ENCODE measurements at places on chromosomes 7 and 10.

DNA sequence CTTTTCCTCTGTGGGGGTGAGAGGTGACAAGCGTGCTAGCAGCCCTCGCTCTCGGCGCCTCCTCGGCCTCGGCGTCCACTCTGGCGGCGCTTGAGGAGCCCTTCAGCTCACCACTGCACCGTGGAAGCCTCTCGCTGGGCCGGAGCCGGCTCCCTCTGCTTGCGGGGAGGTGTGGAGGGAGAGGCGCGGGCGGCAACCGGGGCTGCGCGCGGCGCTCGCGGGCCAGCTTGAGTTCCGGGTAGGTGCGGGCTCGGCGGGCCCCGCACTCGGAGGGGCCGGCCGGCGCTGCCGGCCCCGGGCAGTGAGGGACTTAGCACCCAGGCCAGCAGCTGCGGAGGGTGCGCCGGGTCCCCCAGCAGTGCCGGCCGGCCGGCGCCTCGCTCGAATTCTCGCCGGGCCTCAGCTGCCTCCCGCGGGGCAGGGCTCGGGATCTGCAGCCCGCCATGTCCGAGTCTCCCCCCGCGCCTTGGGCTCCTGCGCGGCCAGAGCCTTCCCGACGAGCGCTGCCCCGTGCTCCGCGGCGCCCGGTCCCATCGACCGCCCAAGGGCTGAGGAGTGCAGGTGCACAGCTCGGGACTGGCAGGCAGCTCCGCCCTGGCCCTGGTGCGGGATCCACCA, 352.8 kb upstream of the PODXL start:
- DNase-seq = no peak

GRCh38 chr7:12921751-12922345, 234.4 kb downstream of the ARL4A start:
- no peak for DNase-seq

DNA sequence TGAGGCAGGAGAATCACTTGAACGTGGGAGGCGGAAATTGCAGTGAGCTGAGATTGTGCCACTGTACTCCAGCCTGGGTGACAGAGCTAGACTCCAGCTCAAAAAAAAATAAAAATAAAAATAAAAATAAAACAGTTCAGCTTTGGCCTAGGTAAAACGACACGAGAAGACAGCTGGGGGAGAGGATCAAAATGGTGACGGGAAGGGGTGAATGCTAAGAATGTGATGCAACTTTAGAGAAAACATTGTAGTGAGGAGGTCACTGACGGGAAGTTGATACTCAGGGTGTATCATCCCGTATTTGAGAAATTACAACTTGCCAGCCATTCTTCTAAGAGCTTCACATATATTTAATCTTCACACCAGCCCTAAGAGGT, 1.1 kb downstream of the NDST2 start:
- DNase-seq = no peak

GRCh38 chr10:15585303-15585715, 134.4 kb downstream of the ITGA8 start:
- DNase-seq = peak; percentile 27

GRCh38 chr10:117736655-117737054, 194.1 kb downstream of the EMX2 start:
- no peak for DNase-seq

DNA sequence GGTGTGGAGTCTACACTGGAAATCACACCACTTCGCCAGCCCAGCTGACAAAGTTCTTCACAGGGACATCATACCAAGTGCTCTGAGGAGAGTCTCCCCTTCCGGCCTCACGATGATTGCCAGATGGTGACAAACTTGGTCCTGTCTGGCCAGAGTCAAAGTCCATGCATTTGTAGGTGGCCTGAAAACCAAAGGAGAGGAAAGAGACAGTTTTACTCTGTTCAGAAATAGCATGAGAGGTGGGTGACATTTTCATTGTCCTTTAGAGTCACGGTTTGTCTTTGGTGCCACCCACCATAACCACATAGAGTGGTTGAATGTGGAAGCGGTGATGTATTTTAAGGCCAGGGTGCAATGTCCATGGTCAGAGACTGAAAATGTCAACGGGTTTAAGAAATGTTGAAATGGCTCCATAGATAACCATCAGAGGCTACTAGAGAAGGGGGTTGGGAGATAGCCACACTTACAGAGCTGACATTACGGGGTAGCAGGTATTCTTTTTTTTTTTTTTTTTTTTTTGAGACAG, 33.0 kb downstream of the BTBD16 start:
- no peak for DNase-seq

DNA sequence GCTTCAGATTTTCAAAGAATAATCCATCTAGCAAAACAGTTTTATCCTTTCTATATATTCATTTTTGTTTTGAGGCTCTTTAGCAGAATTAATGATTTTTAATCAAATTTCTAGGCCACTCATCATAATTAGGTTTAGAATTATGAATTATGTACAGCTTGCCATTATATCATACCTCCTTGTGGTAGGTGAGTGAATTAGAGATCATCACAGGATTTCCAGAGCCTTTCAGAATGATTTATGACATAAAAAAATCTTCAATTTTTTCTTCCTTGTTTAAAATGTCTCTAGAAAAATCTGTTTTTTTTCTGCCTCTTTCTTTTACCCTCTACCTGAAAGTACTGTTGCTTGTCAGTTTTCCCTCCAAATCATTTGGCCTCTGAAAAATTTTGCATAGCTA, 433.3 kb downstream of the LRMDA start:
- no peak for DNase-seq

GRCh38 chr7:33044401-33044718, 18.2 kb downstream of the NT5C3A start:
- no peak for DNase-seq

DNA sequence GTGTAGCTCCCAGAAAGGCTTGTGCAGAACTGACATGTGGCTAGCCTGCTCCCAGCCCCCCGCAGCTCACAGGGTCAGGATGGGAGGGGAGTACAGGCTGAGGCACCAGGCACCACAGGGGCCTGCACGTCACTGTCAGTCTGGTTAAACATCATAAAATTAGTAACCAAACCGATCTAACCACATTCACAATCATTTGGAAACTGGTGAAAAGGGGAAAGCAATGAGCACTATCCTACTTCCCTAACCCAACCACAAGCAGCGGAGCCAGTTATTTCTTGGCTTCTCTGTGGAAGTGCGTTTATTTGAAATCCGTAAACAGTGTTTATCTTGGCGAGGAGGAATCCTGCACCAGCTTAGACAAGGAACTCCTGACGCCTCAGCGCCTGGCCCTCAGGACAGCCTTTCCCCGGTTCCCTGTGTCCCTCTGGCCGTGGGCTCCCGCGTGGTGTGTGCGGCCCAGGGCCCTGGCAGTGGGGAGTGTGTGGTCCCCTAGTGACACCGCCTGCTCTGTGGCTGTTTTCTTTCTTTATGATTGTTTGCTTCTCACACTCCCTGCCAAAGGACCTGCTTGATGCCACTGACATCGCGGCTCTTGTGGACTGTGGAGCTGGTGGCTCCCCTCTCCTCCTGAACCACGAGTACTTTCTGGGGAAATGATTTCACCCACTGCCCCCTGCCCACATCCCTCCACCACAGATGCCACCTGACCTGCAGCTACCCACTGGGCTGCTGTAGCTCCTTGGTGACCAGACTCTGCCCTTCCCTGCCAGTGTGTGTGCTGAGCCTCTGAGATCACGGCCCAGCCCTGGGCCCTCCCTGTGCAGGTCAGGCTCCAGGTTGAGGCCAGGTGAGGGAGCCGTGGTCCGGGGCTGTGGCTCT, 38.0 kb downstream of the INPP5A start:
- DNase-seq = no peak

- DNase-seq = no peak
Measured at GRCh38 chr10:128161031-128161430, 34.8 kb upstream of the MKI67 start.

DNA sequence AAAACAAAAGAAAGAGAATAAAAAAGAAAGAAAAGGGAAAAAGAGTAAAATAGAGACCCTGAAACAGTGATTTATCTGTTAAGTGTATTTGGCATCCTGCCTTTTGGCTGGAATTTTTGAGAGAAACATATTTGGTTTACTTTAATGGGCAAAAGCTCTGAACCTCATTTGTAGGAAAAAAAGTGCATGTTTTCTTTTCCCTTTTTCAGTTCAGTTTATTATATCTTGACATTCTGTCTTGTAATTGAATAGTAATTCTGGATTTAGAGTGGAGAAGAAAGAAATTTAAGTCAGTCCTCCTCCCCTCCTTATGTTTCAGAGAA, 69.5 kb downstream of the ARID5B start:
- no peak for DNase-seq

DNA sequence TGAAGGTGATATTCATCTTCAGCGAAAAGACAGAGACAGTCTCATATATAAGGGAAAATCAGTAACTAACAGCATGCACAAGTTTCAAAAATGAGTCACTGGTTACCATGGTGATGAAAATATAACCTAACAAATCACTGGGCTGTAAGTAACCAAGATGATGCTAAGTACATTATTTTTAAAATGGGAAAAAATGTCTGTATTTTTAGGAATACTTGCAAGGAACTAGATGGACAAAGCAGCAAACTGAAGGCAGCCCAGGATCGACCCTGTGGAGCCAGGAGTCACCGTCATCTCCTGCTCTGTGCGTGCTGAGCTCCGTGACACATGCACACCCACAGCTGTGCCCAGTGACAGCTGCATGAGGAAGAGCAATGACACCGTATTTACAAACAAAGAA, 137.3 kb downstream of the ELMO1 start:
- DNase-seq = no peak

GRCh38 chr7:108308276-108308675, 148.0 kb downstream of the NRCAM start:
- no peak for DNase-seq

DNA sequence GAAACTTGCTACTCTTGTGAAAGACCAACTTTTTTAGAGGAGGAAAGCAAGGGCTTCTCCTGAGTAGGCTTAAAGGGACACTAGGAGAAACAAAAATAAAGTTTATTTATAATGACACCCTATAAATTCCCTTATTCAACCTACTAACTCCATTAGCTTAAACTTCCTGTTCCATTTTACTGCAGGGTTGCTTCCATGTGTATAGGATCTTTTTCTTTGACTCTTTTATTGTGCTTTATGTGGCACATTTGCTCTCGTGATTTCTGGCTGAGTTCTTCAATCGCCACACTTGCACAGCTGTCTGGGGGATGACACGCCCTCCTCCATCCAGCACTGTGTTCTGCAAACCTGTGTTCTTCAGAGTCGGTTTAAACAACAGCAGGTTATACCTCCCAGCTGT, 225.7 kb upstream of the NPVF start:
- no peak for DNase-seq

- peak; percentile 39 for DNase-seq
Measured at GRCh38 chr10:132335189-132336063, 3.4 kb downstream of the LRRC27 start.

GRCh38 chr7:150481186-150481920, 30.9 kb downstream of the GIMAP8 start:
- DNase-seq = no peak

GRCh38 chr7:127831318-127832219, 179.6 kb downstream of the SND1 start:
- DNase-seq = no peak

DNA sequence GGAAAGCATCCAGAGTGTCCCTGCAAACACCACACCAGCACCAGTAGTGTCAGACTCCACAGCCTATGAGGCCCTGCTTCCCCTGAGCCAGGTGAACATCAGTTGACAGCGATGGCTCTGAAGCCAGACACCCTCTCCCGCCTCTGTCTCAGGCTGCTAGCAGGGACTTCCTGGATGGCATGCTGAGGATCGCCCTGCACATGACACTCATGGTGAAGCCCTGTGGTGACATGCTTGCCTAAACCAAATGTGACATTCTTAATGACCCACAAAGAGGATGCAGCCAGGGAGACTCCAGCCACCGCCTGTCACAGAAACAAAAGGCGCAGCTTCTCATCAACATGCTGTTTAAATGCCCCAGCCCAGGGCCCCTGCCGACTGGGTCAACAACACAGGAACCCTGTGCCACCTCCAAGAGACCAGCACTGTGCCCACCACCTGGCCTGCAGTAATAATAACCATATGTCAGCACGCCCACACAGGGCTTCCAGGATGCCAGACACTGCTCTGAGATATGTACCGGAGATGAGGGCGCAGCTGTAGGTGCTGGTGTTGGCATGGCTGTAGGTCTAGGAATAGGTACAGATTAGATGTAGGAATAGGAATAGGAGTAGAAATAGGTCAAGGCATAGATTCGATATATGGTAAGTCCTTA, 81.3 kb downstream of the GRID1 start:
- DNase-seq = no peak
